Gastroesophageal sphincter (tissue), 4 donors: ENCODE measurements at places on chromosomes 3 and 15. TPM values are rescaled to one million over a fixed set of nuclear protein-coding genes. Genes with fewer than 3 reads are reported as not detected.

Gene SCN11A
- 0.57 TPM for total RNA-seq

Gene STARD9
- total RNA-seq: 15.5 TPM

Gene NANOGP8
- total RNA-seq: not detected

Gene DGKG
- 46.3 TPM for total RNA-seq

Gene RNF111
- 17.5 TPM for total RNA-seq

Gene THBS1
- total RNA-seq: 301 TPM

Gene TMCO5A
- not detected for total RNA-seq

Gene MAGI1
- 28.5 TPM for total RNA-seq

Gene CLDN11
- 1.4 TPM for total RNA-seq

Gene ANKDD1A
- total RNA-seq: 15.6 TPM

Gene CORO2B
- total RNA-seq: 4.4 TPM

Gene GHSR
- not detected for total RNA-seq

Gene PTPN23
- 9.1 TPM for total RNA-seq

Gene LMOD3
- total RNA-seq: 0.99 TPM

Gene GOLGA8T
- not detected for total RNA-seq

Gene POTEB2
- total RNA-seq: not detected

Gene SEMA3F
- total RNA-seq: 6.7 TPM

Gene MESP1
- 0.27 TPM for total RNA-seq

Gene NPAP1
- not detected for total RNA-seq

Gene ALCAM
- total RNA-seq: 25.4 TPM

Gene SLC24A5
- total RNA-seq: not detected

Gene RGMA
- total RNA-seq: 99.0 TPM

Gene PARP9
- 23.3 TPM for total RNA-seq

Gene GRIP2
- total RNA-seq: 0.45 TPM

Gene FBXW12
- total RNA-seq: not detected

Gene CPNE9
- total RNA-seq: not detected

Gene SERINC4
- not detected for total RNA-seq

Gene C15orf62
- total RNA-seq: 0.16 TPM

Gene SLC51A
- total RNA-seq: not detected

Gene PTX3
- total RNA-seq: 2.0 TPM

Gene STRA6
- 0.12 TPM for total RNA-seq
